ENCODE measurements at places on chromosomes 3 and 15.
A peak's percentile ranks its signal among the peaks of the same experiment; 100 is the strongest.

GRCh38 chr3:133278260-133279043, 121.4 kb upstream of the BFSP2 start:
- no peak for DNase-seq

DNA sequence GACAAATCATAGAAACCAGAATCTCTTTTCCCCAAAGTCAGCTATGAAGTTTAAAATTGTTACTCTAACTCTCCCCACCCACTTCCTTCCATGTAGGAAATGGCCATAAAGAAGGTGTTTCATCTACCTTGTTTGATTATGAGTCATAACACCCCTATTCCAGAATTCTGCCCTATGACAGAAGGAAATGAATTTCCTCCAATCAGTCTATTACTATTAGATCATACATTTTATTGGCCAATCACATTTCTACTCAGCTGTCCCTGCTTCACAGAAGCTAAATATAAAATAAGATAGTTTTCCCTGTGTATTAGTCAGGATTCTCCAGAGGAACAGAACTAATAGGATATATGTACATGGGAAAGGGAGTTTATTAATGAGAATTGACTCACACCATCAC, 102.1 kb downstream of the TGFBR2 start:
- DNase-seq, result peak; percentile 35

DNA sequence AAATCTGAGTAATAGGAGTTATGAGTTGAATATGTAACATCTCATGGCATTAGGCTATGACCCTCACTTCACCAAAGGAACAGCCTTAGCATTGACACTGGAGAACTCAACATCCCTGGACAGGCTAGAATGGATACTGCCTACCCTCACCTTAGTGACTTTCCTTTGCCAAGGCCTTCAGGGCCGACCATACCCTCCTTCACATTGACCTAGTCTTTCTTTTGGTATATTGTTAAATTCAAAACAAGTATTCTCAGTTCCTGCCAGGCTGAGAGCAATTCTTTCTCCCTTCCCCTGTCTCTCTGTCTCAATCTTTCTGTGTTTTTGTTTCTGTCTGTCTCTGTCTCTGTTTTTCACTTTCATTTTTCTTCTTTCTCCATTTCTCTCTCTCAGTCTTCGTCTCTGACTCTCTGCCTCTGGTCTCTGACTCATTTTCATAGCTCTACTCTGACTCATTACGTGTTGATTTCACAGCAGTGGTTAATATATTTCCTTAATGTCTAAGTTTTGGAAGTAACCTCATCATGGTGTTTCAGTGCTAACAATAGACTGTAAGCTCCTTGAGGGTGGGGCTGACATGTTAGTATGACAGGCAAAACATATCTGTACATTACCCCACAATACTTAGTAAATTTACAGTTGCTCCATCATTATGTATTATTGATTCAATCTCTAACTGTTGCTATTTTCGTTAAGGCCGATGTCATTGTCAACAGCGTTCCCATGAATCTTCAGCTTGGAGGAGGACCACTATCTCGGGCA, 32.5 kb downstream of the PARP15 start:
- DNase-seq, result peak; percentile 94

GRCh38 chr3:158712443-158712842, 19.8 kb downstream of the RARRES1 start:
- DNase-seq, result no peak

DNA sequence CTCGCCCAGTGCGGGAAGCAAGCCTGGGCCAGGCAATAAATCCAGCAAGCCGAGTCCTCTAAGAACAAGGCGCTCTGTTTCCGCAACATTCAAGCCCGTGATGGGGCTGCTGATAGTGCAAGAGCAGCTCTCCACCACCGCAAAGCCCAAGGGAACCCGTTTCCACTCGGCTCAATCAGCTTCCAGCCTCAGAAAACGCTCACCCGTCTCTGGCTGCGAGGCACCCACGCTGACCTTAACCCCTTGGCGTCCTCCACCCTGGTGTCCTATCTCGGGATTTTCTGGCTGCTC, 17.8 kb downstream of the SPATA12 start:
- DNase-seq, result peak; percentile 82

DNA sequence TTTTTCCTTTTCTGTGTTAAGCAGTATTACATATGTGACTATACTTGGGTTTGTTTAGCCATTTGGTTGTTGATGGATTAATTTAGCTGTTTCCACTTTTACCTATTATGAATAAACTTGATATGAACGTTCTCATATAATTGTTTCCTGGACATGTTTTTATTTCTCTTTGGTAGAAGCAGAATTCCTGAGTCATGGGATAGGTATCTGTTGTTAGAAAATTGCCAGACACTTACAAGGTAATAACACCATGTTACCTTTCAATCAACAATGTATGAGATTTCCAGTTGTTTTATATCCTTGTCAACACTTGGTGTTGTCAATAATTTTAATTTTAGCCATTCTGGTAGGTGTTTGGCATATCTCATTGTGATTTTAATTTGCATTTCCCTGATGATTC, 475.4 kb downstream of the IGSF11 start:
- no peak for DNase-seq

DNA sequence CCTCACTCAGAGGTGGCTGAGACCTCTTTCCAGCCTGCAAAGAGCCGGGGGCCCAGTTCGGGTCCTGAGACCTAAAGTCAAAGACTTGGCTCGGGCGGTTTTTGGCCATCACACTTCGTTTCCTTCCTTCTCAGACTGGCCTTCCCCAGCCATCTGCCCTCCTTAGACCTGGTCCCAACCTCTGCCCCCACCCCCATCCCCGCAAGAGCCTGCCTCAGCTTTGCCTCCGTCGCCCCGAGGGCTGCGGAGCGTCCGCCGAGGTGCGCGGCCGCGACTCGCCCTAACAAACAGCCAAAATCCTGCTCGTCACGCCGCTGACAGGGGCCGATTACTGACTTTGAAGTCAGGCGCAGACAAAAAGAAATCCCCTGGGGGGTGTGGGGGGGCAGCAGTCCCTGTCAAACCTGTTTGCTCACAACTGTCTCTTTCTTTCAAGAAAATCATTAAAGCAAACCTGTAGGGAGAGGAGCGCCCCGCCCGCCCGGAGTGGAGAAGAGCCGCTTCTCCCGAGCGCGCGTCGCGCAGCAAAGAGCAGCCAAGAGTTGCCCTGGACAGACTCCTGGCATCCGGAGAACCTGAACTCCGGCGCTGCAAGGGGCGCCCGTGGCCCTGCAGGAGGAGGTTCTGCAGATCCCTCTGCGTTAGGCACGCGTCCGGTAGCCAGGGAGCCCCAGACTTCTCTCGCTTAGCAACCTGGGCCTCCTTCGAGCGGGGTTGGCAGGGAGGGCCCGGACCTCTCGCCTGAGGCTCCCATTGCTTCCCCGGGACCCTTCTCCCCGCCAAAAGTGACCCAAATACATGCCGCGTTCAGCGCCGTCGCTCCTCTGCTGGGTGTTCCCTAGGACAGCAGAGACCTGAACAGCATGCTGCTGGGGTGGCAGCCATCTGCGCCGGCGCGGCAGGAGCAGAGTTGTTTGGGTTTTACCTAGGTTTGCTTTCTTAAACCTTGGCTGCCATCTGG, 4.5 kb downstream of the SOX14 start:
- DNase-seq, result no peak

- no peak for DNase-seq
Observed at GRCh38 chr3:181629711-181630110, 82.0 kb upstream of the SOX2 start.

GRCh38 chr3:62007036-62007435, 366.3 kb downstream of the FEZF2 start:
- no peak for DNase-seq
